ENCODE measurements at places on chromosomes 13 and 19. TPM values are rescaled to one million over a fixed set of nuclear protein-coding genes. Genes with fewer than 3 reads are reported as not detected.

The WDR87 gene
- under 0.01 TPM for total RNA-seq

The GJA3 gene
- total RNA-seq: 2.7 TPM

The CCL25 gene
- not detected for total RNA-seq

The COPE gene
- 115 TPM for total RNA-seq

The POU2F2 gene
- total RNA-seq: 0.35 TPM

The TTC9B gene
- total RNA-seq: 0.09 TPM

The FFAR3 gene
- 0.22 TPM for total RNA-seq

The MAST1 gene
- total RNA-seq: 0.09 TPM

The VWA8 gene
- total RNA-seq: 16.0 TPM

The CYP2A6 gene
- not detected for total RNA-seq

The KLK4 gene
- not detected for total RNA-seq

The SEMA6B gene
- total RNA-seq: 15.6 TPM

The GARIN5A gene
- total RNA-seq: 3.5 TPM

The ZNF714 gene
- total RNA-seq: 10.7 TPM

The ACTMAP gene
- 1.2 TPM for total RNA-seq

The MUC16 gene
- not detected for total RNA-seq

The KLF5 gene
- total RNA-seq: 13.6 TPM

The TMEM145 gene
- 0.04 TPM for total RNA-seq

The FGF21 gene
- not detected for total RNA-seq

The KASH5 gene
- total RNA-seq: not detected

The LYPD3 gene
- total RNA-seq: 0.49 TPM

The KLC3 gene
- 0.09 TPM for total RNA-seq

The COL5A3 gene
- 42.0 TPM for total RNA-seq

The LILRB4 gene
- total RNA-seq: 0.71 TPM

The C19orf33 gene
- 0.66 TPM for total RNA-seq

The KIR2DL3 gene
- total RNA-seq: not detected

The PRSS57 gene
- total RNA-seq: 0.04 TPM

The ZNF581 gene
- total RNA-seq: 15.1 TPM

The CYSLTR2 gene
- total RNA-seq: 0.09 TPM

The DNAAF3 gene
- total RNA-seq: 0.13 TPM

The ALKBH7 gene
- total RNA-seq: 99.9 TPM

The JSRP1 gene
- 73.2 TPM for total RNA-seq

The RAB11B gene
- 9.5 TPM for total RNA-seq

The CLDN10 gene
- total RNA-seq: 7.4 TPM

The CLEC4G gene
- 0.13 TPM for total RNA-seq

The ACP5 gene
- 1.8 TPM for total RNA-seq

The LMTK3 gene
- total RNA-seq: 0.04 TPM

The TNFSF9 gene
- total RNA-seq: 1.0 TPM

The ATP4A gene
- not detected for total RNA-seq
